ENCODE measurements at places on chromosomes 6 and 20.

DNA sequence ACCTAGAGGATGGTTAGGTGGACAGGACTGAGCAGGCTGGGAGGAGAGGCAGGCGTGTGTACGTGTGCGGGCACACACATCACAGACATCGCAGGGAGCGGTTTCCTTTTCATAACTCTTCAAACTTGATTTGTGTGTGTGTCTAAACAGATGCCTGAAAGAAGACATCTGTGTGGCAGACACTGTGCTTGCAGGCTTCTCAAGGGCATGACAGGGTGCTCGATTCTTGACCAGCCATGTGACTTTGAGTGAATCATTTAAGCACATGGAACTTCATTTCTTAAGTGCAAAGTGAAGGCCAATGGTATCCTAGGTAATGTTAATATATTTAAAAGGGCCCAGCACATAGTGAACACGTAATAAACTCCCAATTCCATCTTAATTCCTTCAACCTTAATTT lies 186.5 kb downstream of the SCP2D1 start:
- no peak for DNase-seq

GRCh38 chr6:166075186-166075585 lies 92.5 kb downstream of the TBXT start:
- no peak for DNase-seq

GRCh38 chr20:20699144-20699543 lies 13.3 kb downstream of the RALGAPA2 start:
- DNase-seq, result no peak

- DNase-seq, result no peak
Measured at GRCh38 chr6:140817176-140817575, 1315.5 kb upstream of the GJE1 start.

DNA sequence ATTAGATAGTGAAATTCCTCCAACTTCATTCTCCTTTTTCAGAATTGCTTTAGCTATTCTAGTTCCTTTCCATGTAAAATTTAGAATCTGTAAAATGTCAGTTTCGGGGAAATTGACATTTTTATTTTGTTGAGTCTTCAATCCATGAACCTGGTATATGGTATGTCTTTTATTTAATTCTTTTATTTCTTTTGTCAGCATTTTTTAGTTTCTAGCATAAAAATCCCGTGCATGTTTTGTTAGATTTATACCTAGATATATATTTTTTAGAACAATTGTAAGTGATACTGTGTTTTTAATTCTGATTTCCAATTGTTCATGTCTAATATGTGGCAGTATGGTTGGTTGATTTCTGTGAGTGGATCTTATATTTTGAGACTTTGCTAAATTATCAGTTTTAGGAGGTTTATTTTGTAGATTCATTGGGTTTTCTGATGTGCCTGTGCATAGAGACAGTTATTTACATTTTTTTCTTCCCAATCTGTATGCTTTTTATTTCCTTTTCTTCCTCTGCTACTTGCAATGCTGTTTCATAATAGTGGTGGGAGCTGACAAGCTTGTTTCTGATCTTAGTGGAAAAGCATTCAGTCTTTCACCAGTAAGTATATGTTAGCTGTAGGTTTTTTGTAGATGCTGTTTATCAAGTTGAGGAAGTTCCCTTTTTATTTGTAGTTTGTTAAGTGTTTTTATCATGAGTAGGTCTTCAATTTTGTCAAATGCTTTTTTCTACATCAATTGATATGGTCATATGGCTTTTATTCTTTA lies 13.7 kb downstream of the TAB2 start:
- no peak for DNase-seq

- no peak for DNase-seq
Measured at GRCh38 chr20:61780066-61780465, 285.6 kb downstream of the TAF4 start.

DNA sequence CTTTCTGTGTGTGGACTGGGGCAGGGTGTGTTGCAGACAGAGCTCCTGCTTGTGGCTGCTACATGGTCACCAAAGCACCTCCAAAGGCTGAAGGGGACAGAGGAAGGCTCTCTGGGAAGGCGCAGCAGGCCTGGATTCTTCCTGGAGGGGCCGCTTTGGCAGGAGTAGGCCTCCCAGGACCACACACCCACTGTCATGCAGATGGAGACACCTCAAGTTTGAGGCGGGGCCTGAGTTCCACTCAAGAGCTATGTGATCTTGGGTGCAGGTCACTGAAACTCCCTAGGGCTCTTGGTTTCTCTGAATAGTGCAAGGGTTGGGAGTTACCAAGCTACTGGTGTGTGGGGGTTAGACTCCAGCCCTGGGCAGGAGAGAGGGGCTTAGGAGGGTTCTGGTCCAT lies 27.9 kb downstream of the EFCAB8 start:
- no peak for DNase-seq

DNA sequence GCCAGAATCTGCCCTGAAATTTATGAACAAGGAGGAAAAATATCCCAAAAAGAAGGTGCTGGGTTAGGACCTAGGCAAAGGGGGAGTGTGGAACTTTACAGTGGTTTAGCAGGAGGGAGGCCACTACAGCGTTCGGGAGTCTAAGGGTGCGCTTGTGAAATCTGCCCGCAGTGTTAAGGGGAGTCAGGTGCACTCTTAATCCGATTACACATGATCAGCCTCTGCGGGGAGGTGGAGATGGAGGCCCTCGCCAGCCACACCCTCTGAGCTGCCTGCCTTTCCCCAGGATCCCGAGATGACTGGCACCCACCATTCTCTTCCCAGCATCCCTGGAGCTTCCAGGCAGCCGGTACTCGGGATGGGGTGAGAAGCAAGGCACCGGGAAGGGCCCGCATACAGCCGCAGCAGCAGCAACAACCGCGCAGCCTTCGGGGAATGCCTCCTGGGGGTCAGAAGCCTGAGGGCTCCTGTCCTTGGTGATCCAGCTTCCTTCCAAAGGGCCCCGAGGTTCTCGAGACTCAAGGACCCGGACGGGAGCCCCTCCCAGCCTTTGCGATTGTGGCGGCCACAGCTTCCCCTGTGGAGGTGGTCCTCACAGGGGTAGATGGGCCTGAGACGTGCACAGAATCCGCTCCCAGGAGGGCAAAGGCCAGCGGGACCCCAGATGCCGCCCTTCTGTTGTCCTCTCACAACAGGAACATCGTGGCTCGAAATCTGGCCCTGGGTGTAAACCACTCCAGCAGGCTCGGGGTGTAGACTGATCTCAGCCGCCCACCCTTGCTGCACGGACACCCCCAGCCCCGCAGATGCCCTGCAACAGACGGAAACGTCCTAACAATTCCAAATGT lies 57.3 kb upstream of the CST7 start:
- DNase-seq, result no peak

DNA sequence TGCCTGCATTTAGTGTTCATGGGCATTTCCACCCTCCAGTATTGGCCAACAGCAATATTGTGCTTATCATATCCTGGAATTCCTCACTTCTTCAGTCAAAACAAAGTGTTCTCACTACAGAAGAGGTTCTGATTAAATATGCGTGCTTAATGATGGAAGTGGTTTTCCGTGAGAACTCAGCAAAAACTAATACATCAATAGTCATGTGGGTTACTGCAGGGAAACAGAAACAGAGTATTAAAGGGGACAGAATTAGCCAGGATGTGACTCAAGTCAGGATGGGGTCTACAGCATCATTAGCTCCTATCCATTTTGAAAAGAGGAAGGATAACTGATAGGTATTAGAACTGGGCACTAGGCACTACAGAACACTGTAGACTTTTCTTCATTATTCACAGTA lies 384.6 kb downstream of the CDKAL1 start:
- DNase-seq, result no peak

- DNase-seq, result peak; percentile 29
Measured at GRCh38 chr6:166435574-166435973, 52.8 kb upstream of the MPC1 start.

DNA sequence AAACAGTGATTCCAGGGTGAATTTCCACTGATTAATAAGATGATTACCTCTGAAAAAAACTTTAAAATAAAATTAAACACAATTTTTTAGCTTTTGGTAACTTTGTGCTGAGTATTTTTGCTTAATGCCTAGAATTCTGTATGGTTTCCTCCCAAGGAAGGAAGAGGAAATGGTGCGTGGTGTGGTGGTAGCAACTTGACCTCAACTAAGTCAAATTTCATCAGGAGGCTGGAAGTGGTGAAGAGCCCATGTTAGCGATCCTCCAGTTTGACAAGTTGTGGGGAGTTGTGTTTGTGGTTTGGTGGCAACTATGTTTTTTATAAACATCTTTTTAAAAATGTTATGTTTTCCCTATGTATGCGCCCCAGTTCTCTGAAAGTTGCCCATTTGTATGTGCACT lies 5.0 kb upstream of the RTF2 start:
- no peak for DNase-seq

Data from activated effector memory CD4-positive, alpha-beta T cell treated with Interleukin-2 at 50 U/mL for 16 hours (primary cell).